ENCODE measurements at places on chromosomes 2 and 18. TPM values are rescaled to one million over a fixed set of nuclear protein-coding genes. Genes with fewer than 3 reads are reported as not detected.

DNA sequence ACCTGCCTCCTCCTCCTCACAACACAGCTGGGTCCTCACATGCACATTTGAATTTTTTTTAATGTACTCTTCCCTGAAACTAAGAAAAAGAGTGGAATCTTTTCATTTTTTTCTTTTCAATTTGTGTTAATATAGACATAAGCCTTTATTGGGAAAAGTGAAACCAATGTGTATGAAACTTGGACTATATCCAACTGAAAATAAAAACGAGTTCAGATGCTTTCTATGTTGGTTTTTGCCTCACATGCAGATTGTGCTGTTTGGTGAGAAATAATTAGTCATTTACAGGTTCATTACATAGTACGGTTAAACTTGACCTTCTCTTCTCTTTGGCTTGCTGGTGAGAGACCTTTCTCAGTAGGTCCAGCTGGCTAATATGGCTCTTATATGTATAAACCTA lies 515.2 kb upstream of the FANCL start:
- DNase-seq: no peak

GRCh38 chr2:75142081-75142480 lies 57.2 kb downstream of the TACR1 start:
- DNase-seq: no peak

GRCh38 chr2:226114436-226114835 lies 685.2 kb downstream of the IRS1 start:
- no peak for DNase-seq

DNA sequence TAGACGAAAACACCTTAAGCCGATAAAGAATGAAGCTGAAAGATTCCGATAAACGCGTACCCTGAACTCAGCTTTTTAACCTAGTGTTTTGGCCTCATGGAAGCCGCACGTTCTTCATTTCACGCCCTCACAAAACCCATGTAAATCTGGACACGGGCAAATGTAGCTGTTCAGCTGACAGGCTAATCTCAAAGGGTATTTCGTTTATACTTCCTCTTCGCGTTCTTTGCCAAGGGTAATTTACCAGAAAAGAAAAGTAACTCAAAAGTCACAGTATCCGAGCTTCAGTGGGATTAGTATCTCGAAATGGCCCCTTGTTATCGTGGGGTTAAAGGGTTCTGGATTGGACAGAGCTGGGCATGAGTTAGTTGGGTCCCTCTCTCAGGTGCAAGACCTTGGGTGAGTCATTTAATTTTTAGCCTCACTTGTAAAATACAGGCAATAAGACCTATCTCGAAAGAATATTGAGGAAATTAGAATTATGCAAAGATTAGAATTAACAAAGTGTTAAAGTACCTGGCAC lies 22.0 kb upstream of the STPG4 start:
- DNase-seq: no peak

The MYO3B gene
- total RNA-seq: 0.23 TPM

The TUBB6 gene
- 57.2 TPM for total RNA-seq

The OR6B2 gene
- total RNA-seq: not detected

GRCh38 chr18:64380117-64380516 lies 231.2 kb upstream of the LINC00305 start:
- no peak for DNase-seq

DNA sequence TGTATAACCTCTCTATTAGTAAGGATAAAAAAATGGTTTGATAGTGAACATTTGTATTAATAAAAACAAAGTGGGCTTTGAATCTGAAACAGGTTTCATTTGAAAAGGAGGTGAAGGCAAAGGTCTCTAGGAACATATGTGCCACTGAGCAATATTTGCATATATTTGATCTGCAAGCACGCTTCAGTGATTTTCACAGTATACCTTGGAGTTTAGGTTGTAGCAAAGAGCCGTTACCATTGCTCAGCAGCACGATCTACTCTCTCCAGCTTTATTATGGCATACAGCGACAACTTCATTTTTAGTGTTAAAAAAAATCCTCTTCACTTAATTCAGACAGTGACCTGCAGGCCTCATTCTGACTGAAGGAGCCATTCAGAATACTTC lies 75.8 kb upstream of the ZEB2 start:
- no peak for DNase-seq

The CRYGC gene
- not detected for total RNA-seq

The TTN gene
- total RNA-seq: 92.5 TPM

DNA sequence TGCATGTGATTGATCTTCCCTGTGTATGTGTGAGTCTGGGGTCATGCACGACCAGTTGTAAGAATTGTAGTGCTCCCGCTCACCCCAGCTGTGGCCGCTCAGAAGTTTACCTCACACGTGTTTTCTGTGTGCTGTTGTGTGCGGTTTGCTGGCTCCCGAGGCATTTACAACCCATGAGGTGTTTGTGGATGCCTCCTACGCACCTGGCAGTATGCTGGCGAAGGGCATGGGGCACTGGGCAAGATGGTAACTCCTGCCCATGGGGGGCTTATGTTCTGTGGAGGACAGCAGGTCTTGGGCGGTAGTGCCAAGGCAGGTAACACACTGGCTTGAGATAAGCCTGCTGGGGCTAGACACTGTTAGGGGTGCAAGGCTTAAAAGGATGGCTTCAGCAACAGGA lies 102.6 kb upstream of the HS6ST1 start:
- DNase-seq: no peak

DNA sequence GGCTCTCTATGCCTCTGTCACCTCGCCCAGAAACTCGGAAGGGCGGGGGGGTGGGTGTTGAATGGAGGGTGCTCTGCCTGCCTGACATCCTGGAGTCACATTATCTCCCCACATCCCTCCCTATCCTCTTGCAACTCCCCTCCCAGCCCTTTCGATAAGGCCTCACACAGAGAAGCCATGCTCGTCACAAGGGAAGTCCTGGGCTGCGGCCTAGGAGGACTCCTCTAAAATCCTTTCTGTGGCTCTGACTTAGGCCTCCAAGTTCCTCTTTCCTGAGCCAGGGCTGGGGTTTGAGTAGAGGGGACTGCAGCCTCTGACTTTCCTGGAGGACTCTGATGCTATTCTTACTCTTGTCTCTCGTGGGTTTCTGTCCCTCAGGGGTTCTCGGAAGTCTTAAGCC lies 75.0 kb upstream of the PKDCC start:
- DNase-seq: no peak

The IL1B gene
- 33.2 TPM for total RNA-seq

DNA sequence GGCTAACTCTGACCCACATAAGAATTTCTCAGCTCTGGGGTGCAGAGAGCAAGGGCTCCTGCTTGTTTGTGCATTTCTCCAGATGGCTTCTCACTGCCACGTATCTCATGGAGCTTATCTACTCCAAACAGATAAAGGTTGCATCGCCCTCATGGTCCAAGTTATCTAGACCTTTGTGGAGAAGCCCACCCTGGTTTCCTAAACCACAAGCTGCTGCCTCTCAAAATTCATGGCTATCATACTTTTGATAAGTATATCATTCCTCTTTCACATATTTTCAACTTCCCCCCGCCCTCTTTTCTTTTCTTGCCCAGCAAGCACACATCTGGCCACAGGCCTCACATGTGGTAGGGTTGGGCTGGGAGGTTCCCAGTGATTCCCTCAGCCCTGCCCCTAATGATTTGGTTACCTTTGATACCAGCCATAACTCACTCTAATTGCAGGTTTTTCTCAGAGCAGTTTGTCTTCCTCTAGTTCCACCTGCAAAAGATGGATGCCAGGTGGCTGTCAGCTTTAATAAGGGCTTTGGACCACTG lies 146.0 kb downstream of the RHBDD1 start:
- no peak for DNase-seq

- DNase-seq: no peak
Observed at GRCh38 chr2:80149991-80150390, 154.6 kb downstream of the LRRTM1 start.

DNA sequence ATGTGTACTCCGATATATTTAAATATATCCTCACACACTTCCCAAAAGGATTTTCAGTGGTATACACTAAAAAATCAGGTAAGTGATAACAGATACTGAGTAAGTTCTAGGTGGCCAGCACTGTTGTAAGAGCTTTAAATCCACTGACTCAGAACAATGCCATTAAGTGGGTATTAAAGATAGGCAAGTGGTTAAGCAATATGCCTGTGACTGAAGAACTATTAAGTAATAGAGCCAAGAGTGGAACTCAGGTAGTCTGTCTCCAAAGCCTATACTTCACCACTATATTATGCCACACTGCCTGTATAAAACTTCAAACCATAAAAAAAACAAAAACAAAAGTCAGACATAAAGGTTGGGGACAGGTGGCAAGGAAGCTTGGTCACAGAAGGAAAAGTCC lies 37.2 kb downstream of the THUMPD2 start:
- no peak for DNase-seq

DNA sequence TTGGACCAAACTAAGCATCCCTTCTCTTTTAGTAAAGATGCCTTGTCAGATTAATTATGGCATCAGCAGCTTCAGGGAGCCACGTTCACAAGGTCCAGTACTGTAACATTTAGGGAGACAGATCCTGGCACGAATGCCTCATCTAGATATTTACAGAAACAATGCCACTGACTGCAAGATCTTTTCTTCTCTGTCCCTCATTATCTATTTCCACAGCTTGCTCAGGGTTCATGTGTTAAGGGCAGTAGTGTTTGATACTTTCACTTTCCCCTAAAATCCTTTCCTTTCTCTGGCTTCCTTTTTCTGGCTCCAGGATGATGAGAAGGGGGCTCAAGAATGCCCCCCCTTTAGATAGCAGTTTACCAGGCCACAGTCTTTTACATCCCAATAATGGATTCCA lies 393.9 kb downstream of the BCL11A start:
- no peak for DNase-seq

The CCL20 gene
- total RNA-seq: 1.0 TPM

DNA sequence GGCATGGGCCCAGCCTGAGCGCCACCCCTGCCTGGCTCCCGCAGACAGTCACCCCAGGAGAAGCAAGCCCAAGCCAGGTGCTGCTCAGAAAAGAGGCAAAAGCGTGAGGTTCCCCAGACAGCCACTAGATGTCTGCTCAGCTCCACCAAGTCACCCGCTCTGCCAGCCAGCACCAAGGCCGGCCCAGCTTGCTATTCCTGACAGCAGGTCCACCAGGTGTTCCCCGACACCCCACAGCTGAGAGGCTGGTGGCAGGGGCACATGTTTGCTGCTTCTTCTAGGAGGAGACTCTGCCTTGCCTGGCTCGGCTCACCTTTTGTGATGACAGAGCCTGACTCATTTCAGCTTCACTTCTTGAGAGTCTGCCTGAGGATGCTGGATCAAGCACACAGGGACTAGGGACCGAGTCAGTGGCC lies 206.7 kb downstream of the MGAT5 start:
- peak; percentile 62 for DNase-seq

DNA sequence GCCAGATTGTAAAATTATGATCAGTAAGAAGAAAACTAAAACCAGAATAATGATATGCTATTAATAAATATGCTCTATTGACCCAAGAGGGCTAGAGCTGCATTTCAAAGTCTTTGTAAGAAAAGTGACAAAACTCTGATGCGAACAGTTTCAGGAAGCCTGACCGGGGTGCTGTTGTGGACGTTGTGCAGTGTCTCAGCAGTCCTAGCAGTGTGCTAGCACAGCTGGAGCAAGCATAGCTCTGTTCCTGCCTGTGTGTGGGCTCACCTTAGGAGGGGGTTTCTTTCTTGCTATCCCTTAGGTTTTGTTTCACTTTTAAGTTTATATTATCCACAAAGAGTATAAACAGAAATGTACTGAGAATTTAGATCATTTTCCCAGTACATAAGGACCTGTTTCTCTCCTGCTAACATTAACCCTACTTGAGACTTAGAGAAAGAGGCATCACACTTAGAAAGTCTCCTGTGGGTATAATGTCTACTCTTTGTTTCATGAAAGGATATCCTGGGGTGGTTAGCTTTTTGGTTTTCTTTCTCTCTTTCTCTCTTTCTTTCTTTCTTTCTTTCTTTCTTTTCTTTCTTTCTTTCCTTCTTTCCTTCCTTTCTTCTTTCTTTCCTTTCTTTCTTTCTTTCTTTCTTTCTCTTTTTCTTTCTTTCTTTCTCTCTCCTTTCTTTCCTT lies 124.5 kb downstream of the TMEM182 start:
- no peak for DNase-seq

DNA sequence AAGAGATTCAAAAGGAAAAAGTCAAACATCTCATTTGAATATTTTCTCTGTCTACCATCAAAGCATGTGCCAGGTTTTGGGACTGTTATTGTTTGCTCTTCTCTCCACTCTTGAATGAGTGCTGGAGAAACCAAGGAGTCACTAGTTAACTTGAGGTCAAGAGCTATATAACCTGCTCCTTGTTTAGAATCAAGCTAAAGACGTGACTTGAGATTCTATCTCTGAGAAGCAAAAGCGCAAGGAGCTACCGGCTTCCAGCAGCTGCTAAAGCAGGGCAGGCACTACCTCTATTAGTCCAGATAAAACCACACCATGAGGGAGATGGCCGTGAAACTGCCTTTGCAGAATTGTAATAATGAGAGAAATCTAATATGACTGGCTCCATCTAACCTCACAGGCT lies 36.0 kb downstream of the UXS1 start:
- no peak for DNase-seq

GRCh38 chr2:70214953-70215549 lies 24.2 kb upstream of the C2orf42 start:
- DNase-seq: no peak

- no peak for DNase-seq
Observed at GRCh38 chr18:58863539-58864145, 1.0 kb upstream of the ZNF532 start.

- no peak for DNase-seq
Observed at GRCh38 chr18:12403601-12404506, 3.9 kb upstream of the PRELID3A start.

The TRIM54 gene
- total RNA-seq: 0.26 TPM

DNA sequence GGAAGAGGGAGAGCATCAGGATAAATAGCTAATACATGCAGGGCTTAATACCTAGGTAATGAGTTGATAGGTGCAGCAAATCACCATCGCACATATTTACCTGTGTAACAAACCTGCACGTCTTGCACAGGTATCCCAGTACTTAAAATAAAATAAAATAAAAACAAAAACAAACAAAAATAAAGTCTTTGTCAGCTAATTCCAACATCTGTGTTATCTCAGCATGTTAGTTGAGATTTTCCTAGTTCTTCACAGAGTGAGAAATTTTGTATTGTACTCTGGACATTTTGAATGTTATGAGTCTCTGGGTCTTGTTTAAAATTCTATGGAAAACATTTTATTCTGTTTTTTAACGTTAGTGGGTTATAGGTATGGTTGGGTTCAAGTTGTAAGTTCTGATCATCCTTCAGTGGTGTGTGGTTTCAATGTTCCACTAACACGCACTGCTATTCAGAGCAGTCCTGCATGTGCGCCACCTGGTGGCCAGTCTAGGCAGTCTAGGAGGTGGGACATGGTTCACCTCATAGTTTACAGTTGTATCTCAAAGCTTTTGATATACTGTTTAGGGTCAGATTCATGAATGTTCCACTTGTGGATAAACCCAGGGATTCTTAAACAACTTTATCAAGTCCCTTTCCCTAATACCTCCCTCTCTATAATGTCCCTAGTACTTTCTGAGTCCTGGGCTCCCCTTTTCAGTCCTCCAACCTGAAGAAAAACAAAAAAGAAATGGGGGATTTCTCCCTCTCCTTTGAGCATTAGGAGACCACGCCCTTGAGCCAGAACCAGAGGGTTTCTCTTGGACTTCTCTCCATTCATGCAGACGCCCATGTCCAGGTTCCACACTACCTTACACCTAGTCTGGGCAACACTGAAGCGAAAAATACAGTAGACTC lies 213.4 kb upstream of the GATA6 start:
- peak; percentile 79 for DNase-seq

The COLEC11 gene
- 79.0 TPM for total RNA-seq

The KATNAL2 gene
- total RNA-seq: 8.0 TPM

- no peak for DNase-seq
Observed at GRCh38 chr2:75788902-75789301, 78.2 kb upstream of the GCFC2 start.

The TUBB8B gene
- not detected for total RNA-seq
